ENCODE measurements at places on chromosomes 4 and X.

GRCh38 chr4:119832776-119833175 lies 204.2 kb upstream of the PDE5A start:
- DNase-seq: no peak

GRCh38 chr4:76306882-76307659 lies 538 bp downstream of the STBD1 start:
- DNase-seq: no peak

DNA sequence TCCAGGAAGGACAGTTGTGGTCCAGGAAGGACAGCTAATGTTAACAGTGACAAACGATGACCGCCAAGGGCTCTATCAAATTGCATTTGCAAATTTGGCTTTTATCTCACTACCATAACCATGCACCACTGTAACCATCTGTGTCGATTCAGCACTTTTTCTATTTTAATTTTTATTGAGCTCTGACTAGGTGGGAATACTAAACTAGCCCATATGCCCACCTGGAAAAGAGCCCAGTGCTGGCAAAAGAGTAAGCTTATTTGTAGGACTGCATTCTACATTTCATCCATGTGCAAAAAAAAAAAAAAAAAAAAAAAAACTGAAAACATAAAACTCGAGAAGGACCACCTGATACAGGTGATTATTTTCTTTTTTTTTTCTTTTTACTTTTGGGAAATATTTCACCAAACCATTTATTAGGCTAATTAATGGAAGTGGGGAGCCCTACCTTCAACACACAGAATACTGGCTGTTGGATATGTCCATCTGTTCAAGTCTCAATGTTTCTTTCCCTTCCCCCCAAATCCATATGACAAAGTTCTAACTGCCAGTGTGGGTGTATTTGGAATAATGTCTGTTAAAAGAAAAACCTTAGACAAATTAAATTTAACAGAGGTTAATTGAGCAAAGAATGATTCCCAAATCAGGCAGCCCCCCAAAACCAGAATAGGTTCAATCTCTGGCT lies 99.5 kb upstream of the MXRA5 start:
- DNase-seq: no peak

- DNase-seq: no peak
Measured at GRCh38 chrX:71182871-71183270, 38.2 kb downstream of the NLGN3 start.

DNA sequence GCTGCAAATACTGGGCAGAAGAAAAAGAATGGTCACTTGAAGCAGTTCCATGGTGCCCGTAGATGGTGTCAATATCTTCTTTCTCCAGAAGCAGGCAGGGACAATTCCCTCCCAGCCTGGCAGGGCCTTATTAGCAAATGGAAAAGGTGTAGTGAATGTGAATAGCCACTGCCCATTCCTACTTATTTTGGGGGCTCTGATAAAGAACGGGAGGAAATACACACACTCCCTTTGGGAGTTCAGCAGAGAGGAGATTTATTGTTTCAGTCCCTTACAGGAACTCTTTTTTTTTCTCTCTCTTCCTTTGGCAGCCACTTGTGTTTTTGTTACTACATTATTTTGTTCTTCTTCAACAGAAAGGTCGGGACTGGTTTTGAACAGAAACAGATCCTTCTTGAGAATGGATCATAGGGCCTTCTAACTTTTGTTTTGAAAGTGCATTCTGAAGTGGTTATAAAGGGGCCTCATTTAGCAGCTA lies at the start of gene EMCN:
EMCN (minus strand) TSS at position 159 of the 478 bp plus-strand sequence; CDS start at position 51, 108 bp downstream.
- no peak for DNase-seq

- peak; percentile 5 for DNase-seq
Measured at GRCh38 chrX:49186125-49187027, at the start of gene PRICKLE3. Gene PRICKLE3, minus strand, starts transcription at chrX:49186373. Its CDS starts 76 bp downstream, at chrX:49186297.

DNA sequence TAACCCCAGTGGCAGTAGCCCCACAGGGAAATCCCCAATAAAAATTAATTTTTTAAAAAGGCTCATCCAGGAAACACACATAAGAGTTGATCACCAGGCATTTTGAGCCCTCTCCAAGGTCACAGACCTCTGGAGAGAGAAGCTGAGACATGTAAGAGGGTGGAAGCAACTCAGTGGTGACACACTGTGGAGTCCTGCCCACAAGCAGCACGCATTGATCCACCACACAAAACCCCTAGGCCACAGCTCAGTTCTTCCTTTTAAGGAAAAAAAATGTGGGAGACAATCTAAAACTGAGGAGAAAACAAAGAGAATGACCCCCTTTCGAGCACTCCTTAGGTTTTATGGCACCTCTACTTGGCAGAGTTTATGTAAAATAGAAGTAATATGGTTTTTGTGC lies 71.7 kb upstream of the S100G start:
- DNase-seq: no peak
